ENCODE measurements at places on chromosomes 5 and 9.
A peak's percentile ranks its signal among the peaks of the same experiment; 100 is the strongest.

- DNase-seq, result peak; percentile 23
These were observed 603.3 kb downstream of the KIF4B start for GRCh38 chr5:155616779-155617392.

- DNase-seq, result no peak
These were observed 11.8 kb downstream of the DEPDC1B start for GRCh38 chr5:60687927-60688720.

DNA sequence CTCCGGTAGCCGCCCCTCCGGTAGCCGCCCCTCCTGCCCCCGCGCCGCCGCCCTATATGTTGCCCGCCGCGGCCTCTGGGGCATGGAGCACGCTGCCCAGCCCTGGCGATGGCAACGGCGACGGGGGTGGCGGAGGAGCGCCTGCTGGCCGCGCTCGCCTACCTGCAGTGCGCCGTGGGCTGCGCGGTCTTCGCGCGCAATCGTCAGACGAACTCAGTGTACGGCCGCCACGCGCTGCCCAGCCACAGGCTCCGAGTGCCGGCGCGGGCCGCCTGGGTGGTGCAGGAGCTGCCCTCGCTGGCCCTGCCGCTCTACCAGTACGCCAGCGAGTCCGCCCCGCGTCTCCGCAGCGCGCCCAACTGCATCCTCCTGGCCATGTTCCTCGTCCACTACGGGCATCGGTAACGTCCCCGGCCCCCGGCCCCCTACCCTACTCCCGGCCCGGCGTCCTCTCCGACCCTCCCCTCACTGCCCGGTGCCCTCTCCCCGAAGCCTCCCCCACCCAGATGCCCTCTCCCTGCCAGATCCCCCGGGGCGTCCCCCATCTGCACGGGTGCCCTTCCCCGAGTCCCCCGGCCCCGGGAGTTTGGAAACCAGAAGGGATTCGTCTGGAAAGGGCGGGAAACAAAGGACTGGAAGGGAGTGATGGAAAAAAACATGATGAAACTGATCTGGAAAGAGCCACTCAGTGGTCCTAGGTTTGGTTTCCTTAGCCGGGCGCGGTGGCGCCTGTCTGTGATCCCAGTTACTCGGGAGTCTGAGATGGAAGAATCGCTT is 417 bp downstream of the SRD5A1 start:
- DNase-seq, result no peak

- DNase-seq, result no peak
These were observed 15.9 kb upstream of the TRIM14 start for GRCh38 chr9:98134702-98135557.

GRCh38 chr5:135026645-135027265 is 7.3 kb downstream of the PITX1 start:
- no peak for DNase-seq

- no peak for DNase-seq
These were observed 260.4 kb downstream of the GABRB2 start for GRCh38 chr5:161286066-161286655.

DNA sequence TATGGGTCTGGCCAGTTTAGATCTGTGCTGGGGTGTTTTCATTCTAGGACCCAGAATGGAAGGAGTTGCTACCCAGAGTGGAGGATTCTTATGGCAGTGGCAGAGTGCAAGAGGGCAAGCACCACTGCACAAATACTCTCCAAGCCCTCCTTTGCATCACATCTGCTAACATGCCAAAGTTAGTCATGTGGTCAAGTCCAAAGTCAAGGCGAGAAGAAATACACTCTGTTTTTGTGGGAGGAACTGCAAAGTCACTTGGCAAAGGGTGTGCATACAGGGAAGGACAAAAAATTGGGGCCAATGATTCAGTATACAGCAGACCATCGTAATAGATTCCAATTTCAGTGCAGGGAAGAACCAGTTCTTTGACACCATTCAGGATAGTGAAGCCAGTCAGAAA is 43.9 kb upstream of the HMGCS1 start:
- no peak for DNase-seq

GRCh38 chr5:11251247-11251646 is 490.2 kb upstream of the DAP start:
- DNase-seq, result no peak

- no peak for DNase-seq
These were observed 9.0 kb upstream of the PHF19 start for GRCh38 chr9:120885958-120886357.

DNA sequence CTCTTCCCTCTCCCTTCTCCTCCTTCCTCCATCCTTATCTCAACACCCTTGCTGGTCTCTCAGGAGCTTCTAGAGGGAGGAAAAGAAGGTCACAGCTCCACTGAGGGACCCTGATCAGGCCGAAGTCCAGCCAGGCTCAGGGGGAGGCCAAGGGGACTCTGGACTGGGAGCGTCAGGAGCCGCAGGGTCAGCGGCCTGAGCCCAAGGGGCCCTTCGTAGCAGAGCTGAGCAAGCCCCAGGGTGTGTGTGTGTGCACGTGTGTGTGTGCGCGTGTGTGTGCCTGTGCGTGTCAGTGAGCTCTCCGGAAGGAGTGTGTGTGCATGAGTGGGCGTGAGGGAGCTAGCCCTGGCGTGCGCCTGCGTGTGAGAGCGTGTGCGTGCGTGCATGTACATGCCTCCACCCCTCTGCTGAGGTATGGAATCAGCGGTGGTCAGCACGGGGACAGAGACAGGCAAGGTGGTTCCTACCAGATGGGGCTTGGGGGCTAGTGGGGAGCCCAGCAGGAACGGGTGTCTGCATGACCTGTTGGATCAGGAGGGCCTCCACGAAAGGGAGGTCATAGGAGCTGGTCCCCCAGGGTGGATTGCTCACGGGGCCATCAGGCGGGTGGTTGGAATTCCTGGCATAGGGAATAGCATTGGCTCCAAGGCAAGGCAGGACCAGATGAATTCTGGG is 10.0 kb upstream of the AGPAT2 start:
- DNase-seq, result no peak

DNA sequence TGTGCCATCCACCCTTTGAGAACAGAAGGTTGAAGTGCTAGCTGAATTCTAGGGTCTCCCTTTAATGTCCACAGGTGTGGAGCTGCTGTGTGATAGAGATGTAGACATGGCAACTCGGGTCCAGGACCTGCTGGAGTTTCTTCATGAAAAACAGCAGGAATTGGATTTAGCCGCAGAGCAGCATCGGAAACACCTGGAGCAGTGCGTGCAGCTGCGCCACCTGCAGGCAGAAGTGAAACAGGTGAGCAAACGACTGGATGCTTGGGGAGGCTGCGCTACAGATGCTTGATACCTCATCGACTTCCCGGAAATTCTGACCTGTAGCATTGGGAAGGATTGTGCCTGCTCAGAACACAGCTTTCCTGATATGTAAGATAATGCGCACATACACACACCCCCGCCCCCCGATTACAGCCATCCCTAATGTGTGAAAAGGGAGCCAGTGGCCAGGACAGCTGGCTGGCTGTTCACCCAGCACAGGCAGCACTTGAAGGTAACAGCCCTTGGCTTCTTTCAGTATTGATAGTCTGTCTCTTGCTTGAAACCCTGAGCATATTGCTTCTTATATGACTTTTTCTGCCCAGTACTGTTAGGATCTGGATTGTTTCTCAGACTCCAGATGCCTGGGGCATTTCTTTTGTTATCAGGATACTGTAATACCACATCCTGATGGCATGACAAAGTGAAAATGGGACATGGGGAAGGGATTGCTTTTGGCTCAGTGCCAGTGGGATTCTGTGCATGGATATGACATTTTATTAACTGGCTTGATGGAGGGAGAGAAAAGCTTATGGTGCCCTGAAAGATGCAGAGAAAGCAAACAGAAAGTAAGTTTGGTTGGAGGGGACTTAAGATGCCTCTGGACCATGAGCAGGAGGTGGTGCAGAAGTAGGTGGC is 216.8 kb upstream of the OTULINL start:
- no peak for DNase-seq

DNA sequence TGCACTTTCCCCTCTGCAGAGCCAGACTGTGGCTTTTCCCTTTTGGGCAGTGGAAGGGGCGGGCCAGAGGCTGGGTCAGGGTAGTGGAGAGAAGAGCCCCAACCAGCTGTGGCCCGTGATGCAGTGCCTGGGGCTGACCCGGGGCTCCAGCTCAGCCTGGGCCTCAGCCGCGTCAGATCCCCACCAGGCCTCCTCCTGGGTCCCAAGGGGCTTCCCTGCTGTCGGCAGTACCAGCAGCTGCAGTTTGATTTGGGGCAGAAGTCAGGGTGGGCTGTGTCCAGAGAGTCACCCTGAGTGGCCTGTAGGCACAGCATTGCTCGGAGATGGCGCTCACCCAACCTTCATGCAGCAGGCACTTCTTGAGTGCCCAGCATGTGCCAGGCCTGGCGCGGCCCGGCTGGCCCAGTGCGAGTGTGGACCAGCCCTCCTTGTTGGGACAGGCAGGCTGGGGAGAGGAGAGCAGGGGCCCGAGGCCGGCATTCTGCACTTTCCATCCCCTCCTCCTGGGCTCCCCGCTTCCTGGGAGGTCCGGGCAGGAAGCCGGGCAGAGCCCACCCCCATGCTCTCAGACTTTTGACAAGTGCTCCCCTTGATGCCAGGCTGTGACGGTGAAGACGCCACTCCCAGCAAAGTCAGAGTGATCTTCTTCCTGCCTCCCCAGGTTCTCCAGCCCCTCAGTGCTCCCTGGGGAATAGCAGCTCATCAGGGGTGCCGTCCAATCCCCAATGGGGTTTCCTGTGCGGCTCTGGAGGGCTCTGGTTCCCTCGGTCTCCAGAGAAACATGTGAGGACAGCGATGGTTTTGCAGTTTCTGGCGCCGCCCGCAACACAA is 88.3 kb upstream of the COL5A1 start:
- DNase-seq, result no peak

- no peak for DNase-seq
These were observed 9.3 kb downstream of the OR1N2 start for GRCh38 chr9:122562134-122562760.

DNA sequence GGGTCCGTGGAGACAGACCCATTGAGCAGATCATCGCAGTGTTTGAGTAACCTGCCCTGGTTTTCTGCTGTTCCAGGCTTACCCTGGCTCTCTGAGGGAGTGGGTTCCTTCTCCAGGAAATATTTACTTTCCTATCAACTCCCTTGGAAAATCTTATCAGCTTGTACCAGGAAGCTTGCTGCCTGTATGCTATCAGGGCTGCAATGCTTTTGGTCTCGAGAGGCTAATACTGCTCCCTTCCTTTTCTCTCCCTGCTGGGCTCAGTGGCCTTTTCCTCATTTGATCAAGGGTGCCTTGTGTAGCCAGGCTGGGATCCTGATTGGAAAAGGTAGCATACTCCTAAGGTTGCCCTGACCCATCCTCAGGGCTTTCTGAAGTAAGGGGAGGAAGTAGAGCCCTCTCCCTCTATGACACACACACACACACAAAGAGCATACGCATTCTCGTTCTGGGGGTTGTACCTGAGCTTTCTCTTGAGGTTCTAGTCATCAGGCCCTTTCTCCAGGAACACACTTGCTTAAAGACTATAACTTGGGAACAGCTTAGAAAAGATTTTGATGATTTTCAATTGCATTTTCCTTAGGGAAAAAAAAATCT is 41.6 kb downstream of the CYSTM1 start:
- DNase-seq, result no peak

DNA sequence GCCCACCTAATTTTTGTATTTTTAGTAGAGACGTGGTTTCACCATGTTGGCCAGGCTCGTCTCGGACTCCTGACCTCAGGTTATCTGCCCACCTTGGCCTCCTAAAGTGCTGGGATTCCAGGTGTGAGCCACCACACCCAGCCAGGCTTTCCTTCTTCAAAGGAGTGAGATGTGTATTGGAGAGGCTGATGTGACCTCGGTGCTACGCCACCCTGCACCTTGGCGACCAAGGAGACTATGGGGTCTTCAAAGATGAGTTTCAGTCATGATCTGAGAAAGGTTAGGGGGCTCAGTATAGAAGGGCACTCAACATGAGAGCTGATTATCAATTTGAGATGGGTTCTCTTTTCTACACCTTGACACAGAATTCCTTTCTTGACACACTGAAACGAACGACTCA is 284.2 kb upstream of the WWC1 start:
- DNase-seq, result no peak

DNA sequence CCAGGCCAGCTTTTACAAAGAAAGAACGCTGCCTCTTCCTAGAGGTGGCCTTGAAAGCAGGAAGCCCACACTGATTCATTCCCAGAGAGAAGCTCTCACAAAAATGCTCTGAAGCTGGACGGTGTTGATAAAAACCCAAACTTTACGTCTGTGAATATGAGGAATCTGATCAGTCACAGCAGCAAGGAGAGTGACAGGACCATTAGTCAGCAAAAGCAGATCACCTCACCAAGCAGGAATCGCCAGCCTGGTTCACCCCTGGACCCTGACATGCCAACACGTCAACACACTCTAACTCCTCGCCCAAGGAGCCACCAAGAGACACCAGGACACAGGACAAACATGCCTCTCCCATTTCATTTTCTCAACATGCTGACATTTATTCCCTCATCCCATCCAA is 70.6 kb upstream of the ZNF622 start:
- no peak for DNase-seq

DNA sequence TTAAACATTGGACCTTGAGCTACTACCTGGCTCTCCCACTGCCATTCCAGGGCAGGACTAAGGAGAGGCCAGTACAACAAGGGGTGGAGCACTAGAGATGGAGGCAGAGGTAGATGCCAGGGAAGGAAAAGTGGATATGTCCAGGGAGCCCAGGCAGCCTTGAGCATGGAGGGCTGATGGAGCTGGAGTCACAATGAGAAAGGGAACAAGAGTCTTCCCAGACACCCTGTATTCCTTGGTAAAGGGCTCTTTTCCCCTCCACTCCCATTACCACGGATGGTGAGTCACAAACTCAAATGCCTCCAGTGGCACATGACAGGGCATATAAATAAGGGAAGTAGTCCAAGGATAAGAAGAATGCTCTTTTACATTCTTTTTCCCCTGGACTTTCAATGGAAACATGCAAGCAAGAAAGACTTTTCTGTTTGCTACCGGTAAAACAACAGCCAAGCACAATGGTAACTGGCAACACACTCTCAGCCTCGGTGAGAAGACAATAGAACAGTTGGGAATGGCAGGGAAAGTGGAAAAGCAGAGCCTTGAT is 16.7 kb downstream of the ERAP1 start:
- no peak for DNase-seq

- DNase-seq, result no peak
These were observed 95.6 kb downstream of the GNAQ start for GRCh38 chr9:77935974-77936373.

DNA sequence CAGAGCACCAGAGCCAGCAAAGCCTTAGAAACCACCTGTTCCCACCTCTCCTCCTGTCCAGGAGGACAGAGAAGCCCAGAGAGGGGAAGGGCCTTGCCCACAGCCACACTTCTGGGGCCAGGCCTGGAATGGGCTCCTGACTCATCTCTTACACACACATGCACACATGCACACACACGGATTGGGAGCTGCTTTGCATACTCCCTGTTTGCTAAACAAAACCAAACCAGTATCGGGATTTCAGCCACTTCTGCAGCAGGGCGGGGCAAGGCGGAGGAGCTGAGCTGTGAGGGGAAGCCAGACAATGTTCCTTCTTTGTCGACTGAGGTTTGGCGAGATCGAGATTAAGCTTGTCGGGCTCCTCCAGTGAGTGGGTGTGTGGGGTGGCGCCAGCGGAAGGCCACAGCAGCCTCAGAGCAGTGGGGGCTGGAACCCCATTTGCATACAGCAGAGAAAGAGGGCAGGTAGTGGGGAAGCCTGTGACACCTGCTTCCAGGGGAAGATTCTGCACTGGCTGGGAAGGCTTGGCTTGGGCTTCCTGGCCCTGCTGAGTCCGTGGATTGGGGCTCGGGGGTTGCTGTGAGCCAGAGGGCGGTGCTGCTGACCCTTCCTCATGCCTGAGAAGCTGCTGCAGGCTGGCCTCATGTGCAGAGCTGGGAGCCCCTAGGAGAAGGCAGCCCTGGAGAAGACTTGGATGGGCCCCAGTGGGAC is 16.1 kb downstream of the GFI1B start:
- DNase-seq, result no peak

All from activated CD4-positive, alpha-beta T cell treated with anti-CD3 and anti-CD28 coated beads for 24 hours (primary cell).